KG1 (cell line): ENCODE measurements at places on chromosomes 7 and 10.

- no peak for DNase-seq
Observed at GRCh38 chr7:112995059-112995824, 91.4 kb downstream of the GPR85 start.

DNA sequence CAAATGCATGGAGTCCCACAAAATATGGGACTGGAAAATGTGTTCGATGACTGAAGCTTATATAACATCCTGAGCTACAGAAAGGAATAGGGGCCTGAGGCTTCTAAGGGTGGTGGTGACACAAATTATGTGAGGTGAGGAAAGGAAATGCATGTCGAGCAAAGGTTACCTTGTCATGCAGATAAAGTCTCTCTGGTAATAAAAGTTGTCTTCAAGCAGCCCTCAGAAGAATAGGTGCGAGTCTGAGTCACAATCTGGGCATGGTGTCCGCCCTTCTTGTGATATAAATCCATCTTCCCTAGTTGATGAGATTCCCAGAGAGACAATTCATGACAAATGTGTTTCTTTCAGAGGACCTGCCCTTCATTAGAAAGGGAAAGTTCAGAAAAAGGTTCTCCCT, 985.2 kb upstream of the C7orf33 start:
- no peak for DNase-seq

- DNase-seq, result no peak
Observed at GRCh38 chr10:100223879-100224278, 5.5 kb downstream of the CHUK start.

DNA sequence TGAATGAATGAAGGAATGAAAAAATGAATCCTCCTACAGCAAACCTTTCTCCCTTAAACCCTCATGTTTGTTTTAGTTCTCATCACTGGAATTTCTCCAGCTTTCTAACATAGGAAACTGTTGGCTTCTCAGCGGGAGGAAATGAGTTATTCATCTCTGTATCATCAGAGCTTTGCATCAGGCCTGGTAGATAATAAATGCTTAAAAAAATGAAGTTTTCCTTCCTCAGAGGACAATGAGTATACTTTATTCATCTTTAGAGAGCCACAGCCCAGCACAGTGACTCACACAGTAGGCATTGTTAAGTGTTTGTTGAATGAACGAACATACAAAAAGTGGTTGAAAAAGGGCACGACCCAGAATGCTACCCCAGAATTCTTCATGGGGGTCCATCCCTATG, 62.6 kb downstream of the COL13A1 start:
- DNase-seq, result no peak

- no peak for DNase-seq
Observed at GRCh38 chr7:17495655-17496394, 197.4 kb downstream of the AHR start.

GRCh38 chr7:95323410-95324129, 762 bp downstream of the PON1 start:
- DNase-seq, result no peak

DNA sequence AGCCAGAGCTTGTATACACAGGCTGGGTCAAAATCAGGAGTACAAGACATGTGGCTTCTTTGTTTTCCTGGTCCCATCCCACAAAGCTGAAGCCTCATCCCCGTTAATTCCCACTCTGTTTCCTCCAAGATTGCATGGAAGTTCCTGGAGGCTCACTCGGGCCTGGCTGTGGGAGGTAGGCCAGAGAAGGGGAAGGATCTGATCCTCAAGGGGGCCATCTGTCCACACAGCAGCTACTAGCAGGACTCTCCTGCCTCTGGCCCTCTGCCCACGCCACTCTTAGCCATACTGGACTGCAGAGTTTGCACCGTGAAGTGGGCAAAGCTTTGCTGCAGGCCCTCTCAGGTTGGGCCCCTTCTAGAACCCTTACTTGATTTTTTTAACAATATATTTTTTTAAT, 160.6 kb downstream of the FGFR2 start:
- no peak for DNase-seq
